Stimulated activated CD4-positive, alpha-beta T cell treated with anti-CD3 and anti-CD28 coated beads, Interleukin-12 subunit alpha, Interleukin-12 subunit beta, amount 100 ng/mL, for 48 hours (primary cell): ENCODE measurements at places on chromosomes 1 and 21.

GRCh38 chr1:101259744-101260148 is 22.9 kb downstream of the S1PR1 start:
- DNase-seq: no peak

GRCh38 chr1:110091791-110092190 is 20.5 kb upstream of the UBL4B start:
- DNase-seq: no peak

- DNase-seq: no peak
Measured at GRCh38 chr1:215458104-215458503, 109.0 kb upstream of the KCTD3 start.

DNA sequence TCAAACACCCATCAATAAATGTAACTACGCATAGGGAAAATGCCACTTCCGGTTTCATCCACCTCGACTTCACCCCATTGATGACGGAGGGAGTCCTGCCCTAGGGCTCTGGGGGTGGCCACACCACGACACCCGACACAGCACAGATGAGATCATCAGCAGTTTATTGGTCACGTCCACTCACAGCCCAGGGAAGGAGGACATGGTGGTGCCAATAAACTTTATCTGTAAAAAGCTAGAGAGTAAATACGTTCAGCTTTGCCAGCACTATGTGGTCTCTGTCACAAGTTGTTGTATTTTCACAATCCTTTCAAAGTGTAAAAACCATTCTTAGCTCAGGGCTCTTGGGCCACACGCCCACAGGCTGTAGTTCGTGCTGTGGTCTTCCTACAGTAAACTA is 16.3 kb downstream of the SETD4 start:
- no peak for DNase-seq
